ENCODE measurements at places on chromosomes 4 and X. TPM values are rescaled to one million over a fixed set of nuclear protein-coding genes. Genes with fewer than 3 reads are reported as not detected.

Gene HSFX1
- 1.3 TPM for total RNA-seq

Gene MGAT4D
- total RNA-seq: not detected

Gene NXT2
- 12.5 TPM for total RNA-seq

Gene MMRN1
- total RNA-seq: not detected

Gene VGLL1
- total RNA-seq: not detected

Gene TXK
- total RNA-seq: 0.32 TPM
